ENCODE measurements at places on chromosomes 1 and 21.

DNA sequence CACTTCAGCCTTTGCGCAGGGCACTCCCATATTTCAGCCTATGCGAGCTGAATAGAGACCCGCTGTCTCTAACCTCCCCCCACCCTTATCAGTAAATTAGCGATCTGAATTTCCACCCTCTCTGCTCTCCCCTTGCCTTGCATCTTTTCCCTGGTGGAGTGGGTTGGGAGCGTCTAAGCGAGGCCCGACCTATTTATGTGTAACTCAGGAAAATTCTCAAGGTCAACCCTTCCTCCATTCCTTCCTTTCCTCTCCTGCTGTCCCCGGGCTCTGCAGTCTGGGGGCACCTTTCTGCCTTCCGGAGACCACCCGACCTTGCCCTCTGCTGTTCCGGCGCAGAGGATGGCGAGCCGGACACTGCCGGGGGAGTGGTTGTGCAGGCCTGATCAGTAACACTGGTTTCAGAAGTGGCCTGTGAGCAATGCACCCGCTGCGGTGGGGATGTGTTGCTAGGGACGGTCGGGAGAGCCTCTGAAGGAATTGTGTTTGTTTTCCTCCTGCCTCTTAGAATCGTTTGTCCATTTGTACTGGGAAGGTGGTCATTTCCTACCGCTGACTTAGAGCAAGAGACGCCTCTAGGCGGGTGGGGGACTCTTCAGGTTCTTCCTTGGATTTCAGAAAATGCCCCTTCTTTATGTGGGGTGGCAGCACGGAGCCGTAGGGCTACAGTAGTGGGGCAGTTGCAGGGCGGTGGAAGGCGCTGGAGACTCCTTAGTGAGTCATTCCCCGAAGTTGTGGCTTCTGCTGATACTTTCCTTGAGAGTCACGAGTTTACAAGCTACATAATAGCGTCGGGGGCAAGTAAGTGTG lies 513 bp downstream of the MGST3 start:
- DNase-seq: peak; percentile 90

DNA sequence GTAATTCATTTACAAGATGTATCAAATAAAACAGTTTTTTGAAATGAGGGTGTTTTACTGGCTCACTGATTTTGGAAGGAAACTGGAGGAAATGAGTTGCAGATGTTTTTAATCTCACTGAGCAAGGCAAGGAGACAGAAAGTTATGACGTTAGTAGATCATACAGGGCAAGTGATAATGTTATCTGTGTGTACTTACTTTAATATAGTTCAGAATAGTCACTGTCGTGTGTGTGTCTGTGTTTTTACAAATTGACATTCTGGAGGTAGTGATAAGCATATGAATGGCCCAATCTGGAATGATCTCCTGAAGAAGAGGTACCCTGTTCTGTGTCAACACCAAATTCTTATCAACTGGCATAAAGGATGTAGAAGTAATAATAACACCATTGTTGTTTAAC lies 1.9 kb upstream of the GBP4 start:
- DNase-seq: no peak

DNA sequence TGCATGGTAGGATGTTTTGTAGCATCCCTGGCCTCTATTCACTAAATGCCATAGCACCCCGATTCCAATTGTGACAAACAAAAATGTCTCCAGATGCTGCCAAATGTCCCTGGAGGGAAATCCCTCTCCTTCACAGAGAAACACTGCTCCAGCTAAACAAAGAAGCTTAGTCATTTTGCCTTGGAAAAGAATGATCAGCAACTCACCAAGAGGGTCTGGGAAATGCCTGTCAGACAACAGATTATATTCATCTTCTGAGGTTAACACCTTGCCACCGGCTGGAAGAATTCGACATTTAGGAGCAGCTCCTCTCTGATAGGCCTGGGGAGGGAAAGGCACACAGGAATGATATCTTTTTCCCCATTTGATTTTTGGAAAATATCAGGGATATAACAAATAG lies 84.4 kb downstream of the NIBAN1 start:
- no peak for DNase-seq

DNA sequence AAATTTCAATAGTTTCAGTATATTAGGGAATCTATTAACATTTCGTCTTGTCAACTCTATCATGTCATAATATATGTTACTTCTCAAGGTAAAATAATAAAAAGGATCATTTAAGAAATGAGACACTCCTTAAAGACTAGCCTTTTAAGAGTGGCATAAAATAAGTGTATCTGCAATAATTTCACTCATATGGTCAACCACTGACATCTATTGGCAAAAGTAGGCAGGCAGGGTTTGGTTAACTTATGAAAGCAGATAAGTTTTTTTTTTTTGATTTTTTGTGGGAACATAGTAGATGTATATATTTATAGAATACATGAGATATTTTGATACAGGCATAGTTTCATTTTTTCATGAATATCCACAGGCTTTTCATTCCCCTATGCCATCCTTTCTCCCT lies 5.5 kb upstream of the RGS21 start:
- DNase-seq: peak; percentile 57

DNA sequence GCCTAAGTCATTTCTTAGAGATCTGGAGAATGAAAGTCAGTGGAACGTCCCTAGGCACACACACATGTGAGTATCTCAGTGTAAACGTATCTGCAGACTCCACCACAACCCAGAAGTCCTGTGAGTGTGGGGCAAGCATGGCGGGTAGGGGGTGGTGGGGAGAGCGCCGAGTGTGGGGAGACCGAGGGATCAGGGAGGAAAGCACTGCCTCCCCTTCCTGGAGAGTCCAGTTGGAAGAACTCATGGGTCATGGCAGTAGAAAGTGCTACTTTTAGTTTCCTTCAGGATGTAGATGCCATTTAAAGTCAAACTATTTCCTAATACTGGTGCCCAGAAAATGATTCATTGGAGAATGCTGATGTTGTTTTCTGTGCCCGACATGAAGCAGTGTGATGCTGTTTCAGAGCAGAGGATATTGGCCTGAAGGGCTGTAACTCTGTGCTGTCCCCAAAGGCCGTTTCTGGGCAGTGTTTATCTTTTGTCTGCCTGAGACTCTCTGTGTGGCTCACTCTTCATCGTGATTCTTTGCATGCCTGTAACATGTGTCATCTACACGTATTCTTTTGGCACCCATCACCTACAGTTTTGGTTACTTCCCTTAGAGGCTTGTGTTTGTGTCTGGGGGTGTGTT lies 45.7 kb upstream of the TSPAN2 start:
- DNase-seq: peak; percentile 76

GRCh38 chr1:67983867-67984266 lies 66.6 kb downstream of the DIRAS3 start:
- DNase-seq: no peak

GRCh38 chr1:157652859-157653493 lies 47.6 kb downstream of the FCRL3 start:
- no peak for DNase-seq

DNA sequence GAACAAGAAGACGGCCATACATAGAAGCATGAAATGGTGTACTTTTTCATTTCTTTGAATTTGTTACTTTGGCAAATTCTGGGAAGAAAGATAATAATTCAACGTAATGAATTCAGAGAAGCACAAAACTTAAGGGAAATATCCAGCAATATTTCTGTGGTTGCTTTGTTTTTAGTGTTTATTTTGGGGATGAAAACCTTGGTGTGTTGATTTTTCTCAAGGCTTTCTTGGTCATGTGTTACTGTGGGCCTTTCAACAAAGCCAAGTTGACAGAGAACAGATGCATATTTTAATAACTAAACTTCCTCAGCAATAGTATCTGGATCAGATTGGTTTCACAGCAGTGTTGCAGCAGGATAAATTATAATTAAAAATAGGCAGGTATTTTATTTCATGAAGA lies 273.5 kb downstream of the GPR52 start:
- DNase-seq: no peak

- no peak for DNase-seq
Measured at GRCh38 chr1:202018468-202019234, 8.3 kb downstream of the ELF3 start.

GRCh38 chr1:63653976-63654375 lies 60.8 kb downstream of the PGM1 start:
- DNase-seq: no peak

DNA sequence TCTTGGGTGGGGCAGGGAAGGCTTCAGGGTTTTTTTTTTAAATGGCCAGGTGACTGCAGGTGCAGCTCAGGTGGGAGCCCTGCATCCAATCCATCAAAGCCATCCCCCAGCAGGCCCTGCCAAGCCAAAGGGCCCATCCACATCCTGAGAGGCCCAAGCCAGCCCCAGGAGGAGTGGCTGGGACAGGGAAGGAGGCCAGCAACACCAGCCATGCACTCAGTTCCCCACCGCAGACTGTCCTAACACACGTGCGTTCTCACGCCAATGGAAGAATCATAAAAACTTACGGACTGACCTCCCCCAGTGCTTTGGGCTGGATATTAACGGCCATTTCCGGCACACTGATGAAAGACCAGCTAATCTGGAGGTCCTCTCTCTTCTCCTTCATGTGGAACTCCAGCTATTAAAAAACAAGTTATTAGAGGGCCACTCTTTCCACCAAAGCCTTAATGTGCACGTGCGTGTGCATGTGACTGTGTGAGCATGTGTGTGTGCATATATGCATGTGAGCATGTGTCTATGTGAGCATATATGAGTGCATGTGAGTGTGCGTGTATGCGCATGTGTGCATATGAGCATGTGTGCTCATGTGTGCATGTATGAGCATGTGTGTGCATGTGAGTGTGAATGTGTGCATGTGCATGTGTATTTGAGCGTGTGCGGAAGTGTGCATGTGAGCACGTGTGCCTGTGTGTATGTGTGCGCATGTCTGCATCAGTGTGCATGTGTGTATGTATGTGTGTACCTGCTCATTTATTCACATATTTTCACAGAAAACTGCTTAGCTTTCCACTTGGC lies 35.1 kb downstream of the C2CD2 start:
- DNase-seq: no peak

- no peak for DNase-seq
Measured at GRCh38 chr1:244674446-244674845, 21.5 kb downstream of the DESI2 start.

DNA sequence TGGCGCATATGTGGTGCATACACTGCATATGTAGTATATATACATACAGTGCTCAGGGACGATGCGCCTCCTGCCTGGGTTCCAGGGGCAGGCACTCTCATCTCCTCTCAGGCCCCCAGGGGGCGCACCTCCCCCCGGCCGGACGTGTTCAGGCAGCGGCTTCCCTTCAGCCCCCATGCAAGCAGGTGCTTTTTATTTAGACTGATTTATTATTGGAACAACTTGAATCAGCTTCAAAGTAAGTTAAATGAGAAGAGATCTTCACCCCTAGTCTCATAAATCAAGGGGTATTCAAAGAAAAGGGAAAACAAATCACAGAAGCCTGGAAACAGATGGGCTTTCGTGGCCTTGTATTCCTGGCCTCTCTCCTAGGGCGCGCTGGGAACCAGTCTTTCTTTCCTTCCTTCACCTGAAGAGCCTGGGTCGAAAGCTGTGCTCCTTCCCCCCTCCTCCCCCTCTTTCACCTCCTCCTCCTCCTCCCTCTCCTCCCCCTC lies 64.6 kb downstream of the UBIAD1 start:
- DNase-seq: peak; percentile 29

GRCh38 chr1:7032992-7033391 lies 247.7 kb downstream of the CAMTA1 start:
- no peak for DNase-seq
